ENCODE measurements at places on chromosomes 3 and 15.
A peak's percentile ranks its signal among the peaks of the same experiment; 100 is the strongest.

DNA sequence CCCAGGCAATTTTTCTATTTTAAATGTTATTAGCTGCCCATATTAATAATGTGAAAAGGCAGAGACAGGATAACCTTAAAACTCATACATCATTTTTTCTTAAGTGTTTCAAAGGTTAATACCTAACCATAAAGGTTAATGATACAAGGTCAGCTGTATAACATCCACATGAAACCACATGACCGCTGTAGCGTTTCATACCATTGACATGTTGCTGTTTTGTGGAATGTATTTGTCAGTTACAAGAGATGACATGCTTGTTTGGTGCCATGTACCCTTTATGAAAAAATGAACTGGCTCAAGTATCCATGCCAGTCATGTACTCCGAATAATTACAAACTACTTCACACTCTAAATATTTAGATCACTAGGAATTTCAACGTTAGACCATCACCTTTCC is 207.4 kb downstream of the FMN1 start:
- no peak for DNase-seq

DNA sequence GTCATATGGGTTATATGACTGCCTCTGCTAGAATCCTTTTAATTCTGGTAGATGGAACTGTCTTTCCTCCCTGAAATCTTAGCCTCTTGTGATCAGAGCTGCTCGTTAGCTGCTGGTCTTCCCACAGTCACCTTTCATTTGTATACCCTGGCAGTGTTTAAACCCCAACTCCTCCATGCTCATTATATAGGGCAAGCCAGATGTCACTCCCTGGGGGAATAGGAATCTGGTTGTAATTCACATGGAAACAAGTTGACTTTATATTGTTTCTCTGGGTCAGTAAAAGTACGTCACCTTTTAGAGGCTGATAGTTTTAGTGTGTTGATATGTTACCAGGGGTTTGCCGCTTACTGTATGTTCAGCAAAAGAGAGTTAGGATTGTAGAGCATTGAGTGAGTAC is 103.5 kb downstream of the ITPR1 start:
- no peak for DNase-seq

- no peak for DNase-seq
Measured at GRCh38 chr3:10189557-10190354, 25.0 kb downstream of the IRAK2 start.

DNA sequence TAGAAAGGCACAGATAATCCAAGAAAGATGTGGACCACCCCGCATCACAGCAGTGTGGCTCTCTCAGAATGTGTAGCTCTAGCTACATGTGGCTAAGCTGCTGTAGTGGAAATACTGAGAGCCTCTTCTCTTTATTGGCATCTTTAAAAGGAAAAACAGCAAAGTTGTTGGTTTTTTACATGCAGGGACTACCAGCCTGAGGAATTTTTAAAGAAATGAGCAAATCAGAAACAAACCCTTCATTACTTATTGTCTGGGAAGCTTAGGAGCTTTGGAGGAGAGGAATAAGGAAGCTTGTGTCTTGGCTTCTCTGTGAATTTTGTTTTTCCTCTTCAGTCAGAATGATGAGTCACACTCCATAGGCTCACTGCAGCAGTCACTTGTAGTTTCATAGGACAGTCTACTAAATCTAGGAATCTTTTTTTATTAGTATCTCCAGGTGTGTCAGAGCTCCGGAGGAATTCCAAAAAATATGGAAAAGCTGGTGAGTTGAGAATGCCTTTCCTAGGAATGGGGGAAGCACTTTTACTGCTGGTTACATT is 27.5 kb downstream of the POLG start:
- no peak for DNase-seq

DNA sequence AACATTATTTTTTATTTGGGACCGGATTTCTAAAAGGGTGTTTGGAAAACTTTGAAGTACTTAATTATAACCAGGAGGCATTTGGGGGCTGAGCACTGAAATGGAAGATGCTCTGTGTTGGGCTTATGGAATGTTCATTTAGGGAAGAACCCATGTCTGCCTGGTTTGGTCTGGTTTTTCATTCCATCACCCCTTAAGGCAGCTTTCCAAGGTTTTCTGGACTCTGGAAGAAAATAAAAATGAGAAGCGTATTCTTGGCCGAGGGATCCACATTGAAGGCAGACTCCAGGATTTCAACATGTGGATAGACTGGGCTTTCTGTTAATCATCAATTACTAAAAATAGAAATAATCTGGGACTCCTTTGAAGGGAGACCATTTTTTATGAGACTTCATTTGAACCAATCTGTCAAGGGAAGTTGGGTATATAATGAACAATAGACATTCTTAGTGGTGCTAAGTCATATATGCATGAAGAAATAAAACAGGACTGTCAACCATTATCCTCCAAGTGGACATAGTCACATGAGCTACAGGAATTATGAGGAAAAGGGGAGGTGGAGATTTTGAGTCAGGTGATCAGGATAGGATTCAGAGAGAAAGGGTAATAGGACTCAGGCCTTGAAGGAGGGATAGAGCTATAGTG is 270.5 kb upstream of the ADAMTS9 start:
- no peak for DNase-seq

DNA sequence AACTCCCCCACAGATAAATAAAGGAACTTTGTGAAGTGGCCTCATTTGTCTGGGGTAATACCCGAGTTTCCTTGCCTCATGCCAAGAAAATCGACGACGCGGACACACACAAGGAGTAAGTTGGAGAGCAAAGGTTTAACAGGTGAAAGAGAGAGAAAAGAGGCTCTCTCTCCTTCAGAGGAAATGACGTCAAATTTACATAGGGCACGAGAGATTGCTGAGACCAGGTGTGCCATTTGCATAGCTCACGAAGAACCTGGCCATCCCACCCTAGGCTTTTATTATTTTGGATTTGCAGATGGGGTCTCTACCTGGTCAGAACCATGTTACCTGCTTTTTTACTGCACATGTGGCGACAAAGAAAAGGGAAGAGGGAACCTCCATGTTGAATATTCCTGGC is 49.3 kb upstream of the IGF2BP2 start:
- DNase-seq = no peak

DNA sequence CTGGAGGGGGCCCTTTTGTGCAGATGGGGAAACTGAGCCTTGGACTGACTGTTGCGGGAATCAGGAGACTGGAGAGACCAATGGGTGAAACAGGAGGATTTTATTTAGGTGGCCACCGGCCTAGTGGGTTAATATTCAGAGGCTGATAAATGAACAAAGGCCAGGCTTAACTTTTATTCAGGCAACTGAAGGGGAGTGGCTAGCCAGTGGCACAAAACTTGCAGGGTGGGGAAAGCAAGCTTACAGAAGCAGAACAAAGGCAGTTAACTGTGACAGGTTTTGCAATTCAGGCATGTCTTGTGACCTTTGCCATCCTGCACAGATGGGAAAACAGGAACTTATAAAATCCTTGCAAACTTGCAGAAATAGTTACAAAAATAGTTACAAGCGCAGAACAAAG is 24.9 kb upstream of the ACAD9 start:
- DNase-seq = no peak

DNA sequence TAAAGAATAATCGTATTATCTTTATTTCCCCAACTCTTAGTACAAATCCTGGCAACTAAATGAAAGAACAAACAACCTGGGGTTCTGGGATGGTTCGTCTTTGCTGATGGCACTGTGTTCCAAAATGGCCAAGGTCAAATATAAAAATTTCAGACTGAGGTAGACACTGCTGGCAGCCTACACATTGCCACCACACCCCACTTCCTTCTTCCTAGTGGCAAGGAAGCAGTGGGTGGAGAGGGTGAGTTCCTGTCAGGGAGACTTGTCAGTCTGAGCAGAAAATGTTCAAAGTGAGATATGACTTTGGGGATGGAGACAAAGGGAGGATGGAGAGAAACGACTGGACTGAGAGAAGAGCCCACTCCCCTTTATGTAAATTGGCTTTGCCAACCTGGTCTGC is 69.6 kb downstream of the LMCD1 start:
- no peak for DNase-seq

GRCh38 chr3:113794526-113794925 is 44.1 kb upstream of the GRAMD1C start:
- no peak for DNase-seq

DNA sequence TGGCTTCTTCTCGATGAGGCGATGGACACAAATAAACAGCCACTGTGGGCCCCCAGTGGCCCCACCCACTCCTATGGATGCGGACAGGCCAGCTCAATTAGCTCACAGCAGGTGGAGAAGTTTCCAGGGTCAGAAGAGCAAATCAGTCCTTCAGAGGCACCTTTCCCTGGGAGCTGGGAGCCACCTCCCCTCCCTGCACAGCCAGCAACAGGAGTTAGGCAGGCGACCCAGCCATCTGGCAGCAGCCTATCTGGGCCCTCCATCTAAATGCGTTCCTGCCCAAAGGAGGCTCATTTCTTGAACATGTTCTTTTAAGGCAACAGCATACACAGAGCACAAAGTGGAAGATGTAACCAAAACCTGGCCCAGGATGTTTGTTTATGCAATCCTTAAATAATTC is 211.9 kb upstream of the ARRDC4 start:
- DNase-seq = no peak

GRCh38 chr3:29335438-29335837 is 54.6 kb downstream of the RBMS3 start:
- no peak for DNase-seq

GRCh38 chr15:25407950-25408349 is 30.9 kb downstream of the UBE3A start:
- no peak for DNase-seq

- no peak for DNase-seq
Measured at GRCh38 chr3:42501681-42502428, 588 bp upstream of the VIPR1 start.

- DNase-seq = no peak
Measured at GRCh38 chr15:83194528-83194927, 13.1 kb downstream of the HDGFL3 start.

GRCh38 chr3:54698054-54698453 is 229.8 kb downstream of the LRTM1 start:
- DNase-seq = no peak

GRCh38 chr15:31305796-31306425 is 20.7 kb upstream of the KLF13 start:
- DNase-seq = no peak

DNA sequence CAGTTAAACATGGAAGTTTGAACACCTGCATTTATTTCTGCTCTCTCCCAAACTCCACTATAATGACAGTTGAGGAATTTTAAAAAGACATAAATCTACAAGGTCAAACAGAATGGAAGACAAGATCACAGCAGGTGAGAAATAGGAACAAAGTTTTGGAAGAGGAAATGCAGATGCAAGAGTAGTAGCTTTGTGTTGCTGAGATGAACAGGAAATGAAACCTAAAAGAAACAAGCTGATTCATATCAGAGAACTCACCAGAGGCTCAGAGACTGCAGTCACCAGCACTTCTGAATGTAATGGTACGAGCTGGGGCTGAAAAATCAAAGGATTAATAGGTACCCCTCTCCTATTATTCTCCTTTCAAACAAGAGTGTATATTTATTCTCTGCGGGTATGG is 459.9 kb downstream of the RAP2B start:
- DNase-seq = peak; percentile 44

- DNase-seq = no peak
Measured at GRCh38 chr3:39361252-39361927, 21.8 kb upstream of the SLC25A38 start.

GRCh38 chr15:79329171-79329611 is 18.3 kb downstream of the TMED3 start:
- DNase-seq = no peak

GRCh38 chr3:10198761-10199649 is 34.3 kb downstream of the IRAK2 start:
- peak; percentile 79 for DNase-seq

- DNase-seq = no peak
Measured at GRCh38 chr15:101187820-101188636, 63.8 kb downstream of the CHSY1 start.

- no peak for DNase-seq
Measured at GRCh38 chr3:70992131-70992530, 591.4 kb downstream of the FOXP1 start.

GRCh38 chr15:52803467-52804306 is 13.6 kb upstream of the ONECUT1 start:
- no peak for DNase-seq

DNA sequence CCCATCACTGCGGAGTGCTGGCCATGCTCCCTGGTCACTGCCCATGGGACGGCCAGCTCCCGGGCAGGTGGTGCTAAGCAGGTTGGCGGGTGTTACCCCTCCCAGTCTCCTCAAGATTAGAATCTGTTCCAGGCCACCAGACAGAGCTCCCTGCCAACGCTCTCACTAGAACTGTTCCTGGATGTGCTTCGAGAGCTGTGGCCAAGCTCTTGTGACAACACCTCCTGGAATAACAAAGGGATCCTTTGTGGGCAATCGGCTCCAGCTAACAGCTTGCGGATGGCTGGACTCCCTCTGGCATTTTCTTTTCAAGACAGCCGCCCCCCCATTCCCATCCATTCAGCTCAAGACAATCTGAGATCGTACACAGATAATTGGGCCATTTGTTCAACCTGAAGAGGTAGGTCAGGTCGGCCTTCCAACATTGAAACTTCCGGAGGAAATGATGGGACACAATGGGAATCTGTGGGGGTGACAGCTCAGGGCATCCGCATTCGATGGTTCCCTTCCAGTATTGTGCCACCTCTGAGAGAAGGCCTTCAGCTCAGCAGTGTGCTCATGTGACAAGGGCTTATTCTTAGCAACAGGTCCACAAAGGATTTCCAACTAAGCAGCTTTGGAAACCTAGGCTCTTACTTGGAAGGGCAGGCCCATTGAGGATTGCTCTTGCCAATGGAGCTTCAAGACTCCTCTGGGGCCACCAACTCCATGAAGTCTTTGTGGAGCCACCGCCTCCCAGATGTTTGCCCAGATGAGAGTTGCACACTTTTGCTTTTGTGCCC is 11.6 kb upstream of the EPHB3 start:
- DNase-seq = no peak

- DNase-seq = no peak
Measured at GRCh38 chr3:183390844-183391243, 37.6 kb downstream of the MCF2L2 start.

DNA sequence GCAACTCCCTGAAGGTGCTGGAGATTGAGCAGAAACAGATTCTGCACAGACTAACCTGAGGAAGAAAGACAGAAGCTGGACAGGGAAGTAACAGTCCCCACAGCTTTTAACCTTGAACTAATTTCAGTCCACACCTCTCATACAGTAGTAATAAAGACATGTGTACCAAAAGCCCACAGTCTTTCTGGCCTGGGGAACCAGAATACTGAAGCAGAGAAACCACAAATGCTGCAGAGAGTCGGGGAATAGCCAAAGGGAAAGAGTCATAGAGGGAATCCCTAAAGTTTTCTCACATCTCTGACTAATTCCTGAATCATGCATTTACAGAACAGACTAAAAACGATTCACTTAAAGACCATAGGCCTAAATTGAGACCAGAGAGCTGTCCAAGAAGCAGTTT is 503.4 kb upstream of the NECTIN3 start:
- DNase-seq = no peak

GRCh38 chr3:24454856-24455255 is 39.8 kb downstream of the THRB start:
- DNase-seq = no peak

GRCh38 chr3:99758502-99759177 is 59.0 kb upstream of the CMSS1 start:
- no peak for DNase-seq

- no peak for DNase-seq
Measured at GRCh38 chr3:32290619-32291018, 52.1 kb downstream of the CMTM8 start.

GRCh38 chr15:50190723-50191122 is 8.7 kb downstream of the SLC27A2 start:
- no peak for DNase-seq

All from GM12864 (cell line).